ENCODE measurements at places on chromosomes 5 and 9.

GRCh38 chr9:20264896-20265295 is 357.4 kb downstream of the MLLT3 start:
- DNase-seq: no peak

DNA sequence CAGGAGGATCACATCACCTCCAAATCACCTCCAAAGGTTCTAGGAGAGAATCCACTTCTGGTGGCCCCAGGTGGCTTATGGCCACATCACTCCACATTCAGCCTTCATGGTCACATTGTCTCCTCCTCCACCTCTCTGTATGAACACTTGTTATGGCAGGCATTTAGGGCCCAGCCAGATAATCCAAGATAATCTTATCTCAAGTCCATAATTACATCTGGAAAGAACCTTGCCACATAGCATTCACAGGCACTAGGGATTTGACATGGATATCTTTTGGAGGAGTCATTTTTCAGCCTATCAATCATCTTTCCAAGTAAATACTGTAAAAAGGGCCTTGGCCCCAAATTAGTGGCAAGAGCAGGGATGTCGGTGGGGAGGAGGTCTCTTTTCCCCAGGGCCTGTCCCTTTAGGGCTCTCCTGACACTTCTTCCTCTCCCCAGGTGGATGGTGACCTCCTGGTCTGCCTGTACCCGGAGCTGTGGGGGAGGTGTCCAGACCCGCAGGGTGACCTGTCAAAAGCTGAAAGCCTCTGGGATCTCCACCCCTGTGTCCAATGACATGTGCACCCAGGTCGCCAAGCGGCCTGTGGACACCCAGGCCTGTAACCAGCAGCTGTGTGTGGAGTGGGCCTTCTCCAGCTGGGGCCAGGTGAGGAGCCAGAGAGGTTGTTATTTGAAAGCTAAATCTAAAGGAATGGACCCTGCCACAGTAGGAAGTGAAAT is 140.9 kb downstream of the SAXO1 start:
- DNase-seq: no peak

- no peak for DNase-seq
Measured at GRCh38 chr5:124104821-124105220, 592.8 kb downstream of the CSNK1G3 start.

DNA sequence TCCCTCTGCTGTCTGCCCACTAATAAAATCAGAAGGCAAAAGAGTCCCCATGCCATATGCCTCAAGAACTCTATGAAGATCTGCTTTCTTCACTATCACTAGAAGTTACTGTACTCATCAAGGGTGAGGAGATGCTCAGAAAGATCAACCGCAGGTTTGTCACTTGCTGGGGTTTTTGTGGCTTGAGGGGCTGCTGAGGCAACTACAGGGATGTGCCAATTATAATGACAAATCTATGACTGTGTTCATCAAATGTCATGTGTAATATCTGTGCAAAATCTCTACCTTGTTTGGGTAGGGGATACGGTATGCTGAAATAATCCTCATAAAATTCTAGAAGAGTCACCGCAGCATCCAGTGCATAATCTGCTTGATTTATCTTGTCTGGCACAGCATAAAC is 13.0 kb downstream of the ERAP1 start:
- no peak for DNase-seq

DNA sequence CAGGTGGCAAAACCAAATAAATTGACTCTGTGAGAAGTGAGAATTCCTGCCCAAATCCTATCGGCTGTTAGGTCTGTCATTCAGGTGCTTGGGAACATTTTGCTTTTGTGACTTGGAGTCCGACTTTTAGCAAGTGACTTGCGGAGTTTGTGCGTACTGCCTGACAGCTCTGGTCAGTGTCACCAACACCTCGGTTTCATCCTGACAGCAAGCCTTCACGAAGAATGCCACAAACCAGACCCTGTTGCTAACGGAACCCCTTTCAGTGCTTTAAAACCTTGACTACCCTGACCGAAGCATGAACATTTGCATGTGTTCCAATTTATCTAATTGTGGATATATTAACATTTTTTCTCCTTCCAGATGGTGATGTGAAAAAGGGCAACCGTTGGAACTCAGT is 26.5 kb downstream of the LIX1 start:
- DNase-seq: no peak

DNA sequence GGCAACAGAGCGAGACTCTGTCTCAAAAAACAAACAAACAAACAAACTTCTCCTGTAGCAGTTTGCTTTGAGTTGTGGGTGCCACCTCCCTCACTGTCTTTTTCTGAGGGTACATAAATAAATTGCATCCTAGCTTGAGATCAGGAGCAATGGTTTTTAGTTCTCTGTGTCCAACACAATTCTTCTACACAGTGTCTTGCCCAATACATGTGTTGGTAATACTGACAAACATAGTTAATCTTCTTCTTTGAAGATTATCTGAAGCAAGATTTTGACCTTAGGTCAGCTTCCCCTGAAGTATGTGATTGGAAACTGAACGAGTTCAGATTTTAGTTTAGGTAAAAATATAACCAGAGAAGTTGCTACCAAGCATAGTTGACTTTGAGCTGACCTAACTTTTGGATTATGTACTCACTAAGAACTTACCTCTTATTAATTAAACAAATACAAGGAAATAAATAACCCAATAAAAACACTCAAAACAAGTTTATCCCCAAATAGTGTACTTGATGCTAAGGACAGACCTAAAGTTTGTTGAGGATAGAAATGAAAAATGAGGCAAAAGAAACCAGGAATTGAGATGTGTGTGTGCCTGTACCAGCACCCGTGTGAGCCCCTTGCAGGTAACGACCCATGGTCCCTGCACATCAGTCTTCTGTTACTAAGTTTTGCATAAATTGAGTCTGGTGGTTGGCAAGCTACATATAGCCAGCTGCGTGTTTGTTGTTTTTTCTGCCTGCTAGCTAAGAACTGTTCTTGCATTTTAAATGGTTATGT is 16.2 kb downstream of the TJP2 start:
- no peak for DNase-seq

- no peak for DNase-seq
Measured at GRCh38 chr5:168282120-168282519, 9.3 kb upstream of the WWC1 start.

GRCh38 chr5:40404613-40405012 is 275.1 kb upstream of the PTGER4 start:
- DNase-seq: no peak

GRCh38 chr5:128711216-128711615 is 173.2 kb upstream of the FBN2 start:
- DNase-seq: no peak

GRCh38 chr5:96200641-96201040 is 232.4 kb downstream of the PCSK1 start:
- no peak for DNase-seq

DNA sequence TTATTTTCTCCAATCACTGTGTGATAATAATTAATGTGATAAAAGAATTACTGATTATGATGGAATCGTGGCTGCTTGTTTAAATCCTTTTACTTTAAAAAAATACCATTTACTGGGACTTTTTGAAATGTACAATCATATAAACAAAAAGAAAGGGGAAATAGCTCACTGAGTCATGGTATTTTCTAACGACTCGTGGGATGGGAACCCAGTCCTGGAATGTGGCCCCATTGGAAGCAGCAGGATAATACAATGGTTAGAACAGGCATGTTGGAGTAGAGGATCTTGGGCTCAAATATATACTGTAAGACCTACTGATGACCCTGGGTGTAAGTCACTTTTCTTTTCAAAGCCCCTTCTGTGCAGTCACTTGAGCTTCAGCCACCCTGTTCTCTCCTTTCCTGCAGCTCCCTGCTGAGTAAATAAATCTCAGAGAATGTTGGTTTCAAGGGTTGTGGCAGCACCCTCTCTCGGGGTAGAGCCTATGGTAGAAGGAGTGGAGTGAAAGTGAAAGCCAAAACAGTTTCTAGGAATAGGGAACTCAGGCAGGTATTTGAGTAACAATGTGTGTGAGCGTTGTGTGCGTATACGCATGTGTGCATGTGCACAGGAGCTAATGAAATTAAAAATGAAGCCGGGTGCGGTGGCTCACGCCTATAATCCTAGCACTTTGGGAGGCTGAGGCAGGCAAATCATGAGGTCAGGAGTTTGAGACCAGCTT is 40.8 kb upstream of the LARP1 start:
- no peak for DNase-seq
